ENCODE measurements at places on chromosomes 6 and 20.

DNA sequence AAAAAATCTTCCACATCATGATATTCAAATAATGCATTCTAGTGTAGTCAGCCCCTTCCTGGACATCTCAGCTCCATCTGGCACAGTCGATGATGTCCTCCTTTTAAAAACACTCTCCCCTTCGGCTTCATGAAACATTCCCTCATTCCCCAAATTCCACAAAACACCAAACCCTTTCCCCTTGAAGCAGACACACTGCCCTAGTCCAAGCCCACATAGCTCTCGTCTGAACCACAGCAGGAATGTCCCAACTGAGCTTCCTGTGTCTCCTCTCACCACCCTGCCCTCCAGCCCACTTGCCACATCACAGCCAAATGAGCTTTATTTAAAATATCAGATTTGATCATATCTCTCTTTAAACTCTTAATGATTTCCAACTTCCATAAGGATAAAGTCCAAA is 106.4 kb upstream of the CARMIL1 start:
- DNase-seq: no peak

DNA sequence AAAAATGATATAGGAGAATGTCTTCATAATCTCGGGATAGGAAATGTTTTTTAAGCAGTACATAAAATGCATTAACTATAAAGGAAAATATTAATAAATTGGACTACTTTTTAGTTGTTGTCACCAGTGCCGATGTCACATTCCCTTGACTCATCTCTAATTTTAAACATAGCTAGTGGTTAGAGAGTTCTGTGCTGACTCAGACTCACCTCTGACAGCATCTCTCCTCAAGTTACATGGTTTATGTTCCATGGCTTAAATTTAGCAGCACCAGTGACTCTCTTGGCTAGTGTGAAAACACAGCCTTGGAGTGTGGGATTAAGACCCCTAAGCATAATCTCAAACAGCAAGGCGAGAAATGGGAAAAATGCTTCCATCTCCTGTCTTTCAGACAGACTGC is 311.8 kb upstream of the MMS22L start:
- DNase-seq: no peak

- no peak for DNase-seq
Measured at GRCh38 chr6:144568241-144568640, 283.1 kb downstream of the UTRN start.

- DNase-seq: no peak
Measured at GRCh38 chr20:7406671-7407070, 533.6 kb downstream of the HAO1 start.

Data from immature natural killer cell (primary cell).